ENCODE measurements at places on chromosomes 11 and 22.

DNA sequence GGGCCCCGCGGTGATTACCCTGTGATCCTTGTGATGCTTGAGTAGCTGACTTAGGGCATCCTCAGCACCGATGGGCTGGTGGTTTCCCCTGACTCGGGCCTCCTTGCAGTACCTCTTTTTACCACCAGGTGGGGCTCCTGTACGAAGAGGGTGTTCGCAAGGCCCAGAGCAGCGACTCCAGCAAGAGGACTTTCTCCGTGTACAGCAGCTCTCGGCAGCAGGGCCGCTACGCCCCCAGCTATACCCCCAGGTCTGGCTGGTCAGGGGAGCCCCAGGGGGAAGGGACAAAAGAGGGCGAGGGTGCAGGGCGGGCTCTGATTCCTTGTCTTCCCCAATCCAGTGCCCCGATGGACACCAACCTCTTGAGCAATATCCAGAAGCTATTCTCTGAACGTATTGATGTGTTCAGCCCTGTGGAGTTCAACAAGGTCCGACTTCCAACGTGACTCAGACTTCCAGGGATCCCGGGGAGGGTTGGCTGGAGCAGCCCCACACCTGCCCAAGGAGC lies 1.3 kb upstream of the TM7SF2 start:
- peak; percentile 95 for DNase-seq

GRCh38 chr11:86671531-86672006 lies 847 bp downstream of the ME3 start:
- no peak for DNase-seq

DNA sequence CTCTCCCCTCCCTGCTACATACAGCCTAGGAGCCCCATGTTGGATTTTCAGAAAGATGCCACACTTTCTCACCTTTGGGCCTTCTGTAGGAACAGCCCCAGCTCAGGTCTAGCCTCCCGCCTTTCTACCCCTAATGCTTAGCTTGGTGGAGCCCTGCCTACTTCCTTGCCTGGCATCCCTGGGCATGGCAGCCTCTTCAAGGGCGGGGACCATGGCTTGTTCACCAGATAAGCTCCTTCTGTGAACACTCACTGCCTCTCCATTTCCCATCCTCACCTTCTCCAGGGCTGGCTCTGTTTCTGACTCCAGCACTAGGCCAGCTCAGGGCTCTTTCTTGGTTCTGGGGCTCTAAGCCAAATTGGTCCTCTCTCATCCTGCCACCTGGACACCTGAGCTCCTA lies 1.4 kb downstream of the SEPTIN3 start:
- no peak for DNase-seq

DNA sequence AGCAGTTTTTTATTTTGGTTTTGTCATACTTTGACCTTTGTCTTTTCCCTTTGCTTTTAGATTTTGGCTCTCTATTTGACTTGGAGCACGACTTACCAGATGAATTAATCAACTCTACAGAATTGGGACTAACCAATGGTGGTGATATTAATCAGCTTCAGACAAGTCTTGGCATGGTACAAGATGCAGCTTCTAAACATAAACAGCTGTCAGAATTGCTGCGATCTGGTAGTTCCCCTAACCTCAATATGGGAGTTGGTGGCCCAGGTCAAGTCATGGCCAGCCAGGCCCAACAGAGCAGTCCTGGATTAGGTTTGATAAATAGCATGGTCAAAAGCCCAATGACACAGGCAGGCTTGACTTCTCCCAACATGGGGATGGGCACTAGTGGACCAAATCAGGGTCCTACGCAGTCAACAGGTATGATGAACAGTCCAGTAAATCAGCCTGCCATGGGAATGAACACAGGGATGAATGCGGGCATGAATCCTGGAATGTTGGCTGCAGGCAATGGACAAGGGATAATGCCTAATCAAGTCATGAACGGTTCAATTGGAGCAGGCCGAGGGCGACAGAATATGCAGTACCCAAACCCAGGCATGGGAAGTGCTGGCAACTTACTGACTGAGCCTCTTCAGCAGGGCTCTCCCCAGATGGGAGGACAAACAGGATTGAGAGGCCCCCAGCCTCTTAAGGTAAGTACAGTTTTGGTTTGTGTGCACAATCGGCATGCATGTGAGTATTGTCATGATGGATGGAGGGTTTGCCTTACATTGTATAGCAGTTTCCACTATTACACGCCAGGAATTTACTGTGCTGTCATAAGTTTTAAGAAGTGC lies 25.0 kb downstream of the EP300 start:
- DNase-seq, result no peak

GRCh38 chr22:32219026-32219425 lies 14.2 kb upstream of the RFPL2 start:
- DNase-seq, result no peak

- DNase-seq, result no peak
These were observed 222.5 kb upstream of the KIRREL3 start for GRCh38 chr11:127223026-127223425.

- DNase-seq, result no peak
These were observed 7.1 kb downstream of the ACAD8 start for GRCh38 chr11:134260503-134260902.

DNA sequence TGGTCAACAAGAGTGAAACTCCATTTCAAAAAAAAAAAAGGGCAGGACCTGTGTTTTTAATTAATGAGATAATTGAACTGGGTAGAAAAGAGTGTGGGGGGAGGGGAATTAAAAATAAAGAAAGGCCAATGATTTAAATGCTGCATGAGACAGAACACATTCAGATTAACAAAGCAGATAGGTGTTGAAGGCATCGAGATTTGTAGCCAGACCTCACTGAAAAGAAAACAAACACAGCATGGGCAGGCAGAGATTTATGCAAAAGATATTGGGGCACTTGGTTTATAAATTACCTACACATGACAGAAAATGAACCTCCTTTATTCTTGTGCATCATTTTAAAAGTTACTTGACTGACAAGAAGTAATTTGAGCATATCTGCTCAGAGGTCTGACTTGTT lies 354.0 kb upstream of the API5 start:
- no peak for DNase-seq

GRCh38 chr11:95989780-95990179 lies 65.9 kb upstream of the MTMR2 start:
- DNase-seq, result no peak

DNA sequence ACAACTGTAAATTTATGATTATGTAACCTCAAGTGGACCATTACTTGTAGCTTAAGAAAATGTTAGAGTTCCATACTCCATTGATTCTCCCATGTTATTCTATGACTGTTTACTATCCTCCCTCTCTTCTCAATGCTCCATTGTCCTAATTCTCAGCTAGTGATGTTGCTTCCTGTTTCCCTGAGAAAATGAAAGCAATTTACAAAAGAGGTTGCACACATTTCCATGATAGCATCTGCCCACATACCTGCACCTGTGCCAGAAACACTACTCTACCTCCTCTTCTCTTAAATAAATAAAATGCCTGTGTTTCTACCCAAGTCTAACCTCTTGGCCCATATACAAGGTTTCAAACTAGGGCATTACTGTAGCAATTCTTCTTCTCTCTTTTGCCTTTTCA lies 1620.9 kb downstream of the FAM181B start:
- no peak for DNase-seq

DNA sequence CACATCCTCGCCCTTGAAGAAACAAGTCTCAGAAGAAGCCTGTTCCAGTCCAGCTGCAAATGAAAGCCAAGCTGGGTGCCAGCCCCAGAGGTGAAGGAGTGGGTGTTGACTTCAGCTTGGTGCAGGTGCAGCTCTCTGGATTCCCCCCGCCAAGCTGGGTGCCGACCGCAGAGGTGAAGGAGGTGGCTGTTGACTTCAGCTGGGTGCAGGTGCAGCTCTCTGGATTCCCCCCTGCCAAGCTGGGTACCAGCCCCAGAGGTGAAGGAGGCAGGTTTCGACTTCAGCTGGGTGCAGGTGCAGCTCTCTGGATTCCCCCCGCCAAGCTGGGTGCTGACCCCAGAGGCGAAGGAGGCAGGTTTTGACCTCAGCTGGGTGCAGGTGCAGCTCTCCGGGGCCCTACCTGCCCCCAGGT lies 1234.0 kb downstream of the TBC1D22A start:
- DNase-seq, result no peak

DNA sequence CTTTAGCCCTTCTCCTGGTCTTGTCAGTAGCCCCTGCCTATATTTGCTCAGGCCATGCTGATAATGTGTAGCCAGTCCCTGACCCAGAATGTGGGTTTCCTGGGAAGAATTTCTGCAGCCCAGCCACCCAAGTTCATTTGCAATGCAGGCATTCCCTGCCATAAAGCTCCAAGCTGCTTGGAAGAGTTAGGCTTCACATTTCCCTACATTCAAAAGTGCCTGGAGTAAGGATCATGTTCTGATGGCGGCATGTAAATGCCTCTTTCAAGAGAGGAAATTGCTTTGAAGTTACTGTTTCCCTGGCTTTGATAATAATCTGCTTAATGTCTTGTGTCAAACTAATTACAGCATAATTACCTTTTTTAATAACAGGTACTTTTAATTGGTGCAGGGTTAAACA lies 266.1 kb downstream of the MIAT start:
- DNase-seq, result no peak

- no peak for DNase-seq
These were observed 9.6 kb upstream of the EED start for GRCh38 chr11:86234831-86235461.

DNA sequence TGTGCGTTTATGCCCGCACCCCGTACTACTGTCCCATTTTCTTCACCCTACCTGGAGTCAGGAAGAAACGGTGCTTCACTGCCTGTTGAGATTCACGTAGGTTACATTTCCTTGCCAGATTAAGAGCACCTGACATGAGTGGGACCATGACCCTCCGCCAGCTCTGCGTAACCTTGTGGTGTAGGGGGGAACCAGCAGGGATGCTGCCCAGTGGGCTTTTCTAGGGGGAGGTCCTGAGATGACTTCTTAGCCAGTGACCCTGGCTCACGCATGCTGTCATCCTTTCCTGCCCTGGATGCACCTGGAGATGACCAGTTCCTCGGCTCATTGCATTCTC lies 967 bp upstream of the ARVCF start:
- no peak for DNase-seq

- no peak for DNase-seq
These were observed 540.9 kb downstream of the TBC1D22A start for GRCh38 chr22:47303161-47303890.

- no peak for DNase-seq
These were observed 26.5 kb downstream of the RPL27A start for GRCh38 chr11:8709002-8709672.

GRCh38 chr11:120108785-120109168 lies 29.1 kb downstream of the TRIM29 start:
- DNase-seq, result no peak

GRCh38 chr11:111548525-111548924 lies 8.0 kb downstream of the LAYN start:
- DNase-seq, result no peak

DNA sequence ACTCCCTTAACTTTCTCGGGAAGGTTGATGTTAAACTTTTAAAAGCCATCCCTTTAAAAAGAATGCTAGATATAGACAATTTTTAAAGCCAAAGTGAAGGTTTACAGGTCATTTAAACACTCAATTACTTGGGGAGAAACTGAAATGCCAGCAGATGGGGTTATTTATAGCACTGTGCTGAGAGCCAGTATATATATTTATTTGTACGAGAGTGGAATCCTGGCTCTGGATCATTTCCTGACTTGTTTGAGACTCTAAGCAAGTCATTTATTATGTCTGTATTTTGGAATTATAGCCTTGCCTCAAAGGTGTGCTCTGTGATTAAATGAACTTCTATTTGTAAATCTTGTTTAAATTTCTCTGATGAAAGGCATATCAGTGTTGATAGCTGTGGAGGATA lies 6.8 kb upstream of the ZBED5 start:
- DNase-seq, result no peak

GRCh38 chr11:126808836-126809235 lies 191.7 kb downstream of the KIRREL3 start:
- DNase-seq, result no peak

DNA sequence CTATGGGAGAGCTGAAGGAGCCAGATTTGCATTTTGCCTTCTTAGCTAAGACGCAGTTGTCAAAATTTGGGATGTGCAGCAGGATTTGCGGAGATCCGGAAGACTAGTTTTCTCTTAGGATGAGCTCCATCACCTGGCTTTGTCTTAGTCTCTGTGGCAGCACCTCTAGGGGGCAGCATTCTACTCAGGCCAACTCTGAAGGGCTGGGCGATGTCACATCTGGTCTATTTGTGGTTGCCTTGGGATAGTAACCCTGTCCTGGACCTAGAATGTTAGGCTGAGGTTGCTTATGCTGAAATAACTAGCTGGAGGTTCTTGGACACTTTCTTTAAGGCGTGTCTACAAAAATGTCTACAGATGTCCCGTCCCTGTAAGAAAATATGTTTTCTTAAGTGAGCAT lies 116.2 kb downstream of the FAT3 start:
- DNase-seq, result peak; percentile 17

DNA sequence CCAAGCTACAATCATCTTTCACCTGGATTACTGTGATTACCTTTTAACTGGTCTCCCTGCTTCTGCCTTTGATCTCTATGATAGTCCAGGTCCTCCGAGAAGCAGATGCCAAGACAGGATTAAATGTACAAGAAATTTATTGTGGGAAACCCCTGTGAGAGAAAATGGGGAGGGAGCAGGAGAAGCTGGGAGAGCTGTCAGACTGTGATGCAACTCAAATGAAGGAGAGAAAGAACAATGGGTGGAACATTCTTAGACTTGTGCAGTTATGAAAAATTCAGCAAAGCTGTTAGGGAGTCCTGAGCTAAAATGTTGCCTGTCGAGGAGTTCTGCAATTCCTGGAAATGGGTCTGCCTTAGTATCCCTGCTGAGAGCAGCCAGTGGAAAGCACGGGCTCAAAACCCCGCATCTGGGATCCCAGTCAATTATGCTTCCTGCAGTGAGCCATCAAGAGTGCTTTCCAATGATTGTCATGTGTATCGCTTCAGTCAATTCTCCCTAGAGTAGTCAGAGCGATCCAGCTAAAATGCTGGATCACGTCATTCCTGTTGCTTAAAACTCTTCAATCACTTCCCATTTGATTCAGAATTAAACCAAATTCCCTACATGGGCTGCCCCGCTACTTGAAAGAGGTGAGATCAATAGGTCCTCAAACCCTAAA lies 16.5 kb upstream of the CSTF3 start:
- DNase-seq, result no peak

GRCh38 chr11:48006301-48006992 lies 26.1 kb downstream of the PTPRJ start:
- DNase-seq, result no peak

DNA sequence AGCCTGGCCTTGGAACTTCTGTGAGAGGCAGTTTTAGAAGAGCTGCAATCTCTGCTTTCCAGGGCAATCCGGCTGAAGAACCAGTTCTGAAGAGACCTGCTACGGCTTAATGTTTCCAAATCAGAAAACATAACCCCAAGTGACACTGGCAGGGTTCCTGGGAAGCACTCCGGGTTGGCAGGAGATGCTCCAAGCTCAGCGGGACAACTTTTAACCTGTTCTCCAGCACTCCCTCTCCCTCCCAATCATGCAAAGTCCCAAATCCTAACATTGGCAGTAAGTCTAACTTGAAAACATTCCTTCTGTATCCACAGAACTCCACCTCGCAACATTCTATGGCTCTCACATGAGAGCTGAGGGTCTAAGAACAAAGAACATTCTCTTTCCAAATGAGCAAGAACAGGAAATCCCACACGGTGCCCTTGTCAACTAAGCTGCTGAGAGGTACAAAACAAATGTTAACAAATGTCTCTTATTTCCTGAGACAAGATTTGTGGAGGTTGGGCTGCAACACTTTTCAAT lies 48.5 kb upstream of the MN1 start:
- DNase-seq, result no peak

- DNase-seq, result peak; percentile 48
These were observed 362.4 kb downstream of the MIAT start for GRCh38 chr22:27019827-27020226.
